RPMI7951 (cell line): ENCODE measurements at places on chromosomes 4 and X. TPM values are rescaled to one million over a fixed set of nuclear protein-coding genes. Genes with fewer than 3 reads are reported as not detected.

- DNase-seq: peak; percentile 31
Observed at GRCh38 chrX:148601034-148601433, 100.6 kb downstream of the AFF2 start.

GRCh38 chrX:100695302-100695701 lies 36.6 kb downstream of the SYTL4 start:
- no peak for DNase-seq

GRCh38 chrX:35711281-35711680 lies 86.9 kb upstream of the MAGEB16 start:
- DNase-seq: no peak

GRCh38 chrX:100625985-100626491 lies 10.6 kb downstream of the TSPAN6 start:
- DNase-seq: peak; percentile 21

- no peak for DNase-seq
Observed at GRCh38 chr4:99382745-99383360, 30.3 kb upstream of the ADH1C start.

The ZCCHC18 gene
- total RNA-seq: 0.20 TPM in 1 of 2 replicates, not detected in the other

The LONRF3 gene
- 0.78 and 1.4 TPM in 2 replicates for total RNA-seq
